ENCODE measurements at places on chromosomes 6 and 20.

DNA sequence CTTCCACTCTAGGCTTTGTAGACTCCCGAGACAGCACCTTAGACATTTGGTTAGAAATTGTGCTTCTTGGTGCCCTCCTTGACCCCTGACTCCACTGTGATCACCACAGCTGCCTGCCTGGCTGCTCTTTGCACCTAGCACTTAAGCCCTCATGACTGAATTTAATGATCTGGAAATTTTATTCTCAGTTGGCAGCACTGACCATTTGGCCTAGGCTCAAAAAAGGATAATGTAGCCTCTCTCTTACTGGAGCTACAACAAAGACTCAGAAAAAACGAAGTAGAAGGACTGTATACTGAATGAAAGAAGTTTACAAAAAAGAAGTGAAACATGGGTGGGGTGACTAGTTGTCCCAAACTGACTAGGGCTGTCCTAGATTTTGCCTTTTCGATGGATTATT lies 11.3 kb upstream of the ABRACL start:
- no peak for DNase-seq

DNA sequence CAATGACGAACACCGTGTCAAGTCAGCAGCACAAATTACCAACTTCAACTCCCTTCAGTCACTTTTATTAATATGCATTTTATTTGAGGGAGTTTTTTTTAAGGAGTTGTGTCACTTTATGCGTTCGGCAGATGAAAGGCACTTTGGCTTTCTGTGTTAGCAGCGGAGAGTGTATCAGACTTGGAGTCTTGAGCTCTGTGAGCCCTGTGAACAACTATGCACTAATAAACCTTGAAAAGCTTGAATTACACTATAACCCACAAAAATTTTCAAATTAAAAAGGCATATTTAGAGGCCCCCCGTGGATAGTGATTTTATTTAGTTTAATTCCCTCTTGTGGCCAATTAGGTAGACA lies 335.3 kb upstream of the NT5E start:
- no peak for DNase-seq

DNA sequence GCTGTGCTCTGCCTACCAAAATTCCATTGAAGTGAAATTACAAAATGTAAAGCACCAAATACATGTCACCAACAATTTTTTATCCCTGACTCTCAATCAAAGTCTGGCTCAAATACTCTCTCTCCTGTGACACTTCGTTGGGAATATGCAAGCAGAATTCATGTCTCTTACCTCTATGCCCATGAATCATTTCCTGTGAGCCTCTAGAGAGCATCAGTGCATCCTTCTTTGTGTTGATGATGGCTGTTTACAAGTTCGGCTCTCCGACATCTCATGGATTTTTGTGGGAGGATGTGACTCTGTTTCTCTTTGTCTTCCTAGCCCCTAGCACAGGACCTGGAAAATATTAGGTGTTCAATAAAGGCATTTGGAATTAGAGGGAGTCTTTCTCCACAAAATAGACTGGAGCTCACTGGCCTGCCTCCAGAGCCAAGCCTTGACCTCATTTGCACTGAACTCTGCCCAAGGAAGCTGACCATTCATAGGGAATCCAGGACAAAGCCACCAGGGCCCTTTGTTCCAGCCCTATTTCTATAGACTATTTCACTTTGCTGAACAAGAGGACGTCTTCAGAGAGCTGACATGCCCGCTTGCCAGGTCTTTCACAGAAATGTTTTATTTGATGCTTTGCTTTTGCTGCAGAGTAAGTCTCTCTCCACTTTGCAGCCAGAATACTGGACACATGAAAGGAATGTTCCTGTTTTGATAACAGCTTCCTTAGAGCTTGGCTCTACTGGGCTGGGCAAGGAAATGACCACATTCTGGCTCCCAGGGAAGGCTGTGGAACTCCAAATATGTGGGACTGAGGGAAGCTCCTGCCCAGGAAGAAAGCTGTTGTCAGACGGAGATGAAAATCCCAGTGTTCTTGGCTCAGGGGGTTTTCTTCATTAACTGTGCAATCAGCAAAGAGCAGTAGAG lies 194.5 kb upstream of the CDYL start:
- DNase-seq = no peak

DNA sequence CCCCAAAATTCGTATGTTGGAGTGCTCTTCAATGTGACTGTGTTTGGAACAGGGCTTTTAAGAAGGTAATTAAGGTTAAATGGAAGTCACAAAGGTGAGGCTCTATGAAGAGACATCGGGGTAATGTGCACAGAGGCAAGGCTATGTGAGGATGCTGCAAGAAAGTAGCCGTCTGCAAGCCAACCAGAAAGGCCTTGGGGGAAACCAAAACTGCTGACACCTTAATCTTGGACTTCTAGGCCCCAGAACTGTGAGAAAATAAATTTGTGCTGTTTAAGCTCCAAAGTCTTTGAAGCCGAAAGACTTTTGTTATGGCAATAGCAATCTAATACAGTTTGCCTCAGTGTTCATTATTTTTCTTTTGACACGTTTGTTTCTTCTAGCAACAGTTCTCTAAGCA lies 2.4 kb upstream of the IRAK1BP1 start:
- no peak for DNase-seq

DNA sequence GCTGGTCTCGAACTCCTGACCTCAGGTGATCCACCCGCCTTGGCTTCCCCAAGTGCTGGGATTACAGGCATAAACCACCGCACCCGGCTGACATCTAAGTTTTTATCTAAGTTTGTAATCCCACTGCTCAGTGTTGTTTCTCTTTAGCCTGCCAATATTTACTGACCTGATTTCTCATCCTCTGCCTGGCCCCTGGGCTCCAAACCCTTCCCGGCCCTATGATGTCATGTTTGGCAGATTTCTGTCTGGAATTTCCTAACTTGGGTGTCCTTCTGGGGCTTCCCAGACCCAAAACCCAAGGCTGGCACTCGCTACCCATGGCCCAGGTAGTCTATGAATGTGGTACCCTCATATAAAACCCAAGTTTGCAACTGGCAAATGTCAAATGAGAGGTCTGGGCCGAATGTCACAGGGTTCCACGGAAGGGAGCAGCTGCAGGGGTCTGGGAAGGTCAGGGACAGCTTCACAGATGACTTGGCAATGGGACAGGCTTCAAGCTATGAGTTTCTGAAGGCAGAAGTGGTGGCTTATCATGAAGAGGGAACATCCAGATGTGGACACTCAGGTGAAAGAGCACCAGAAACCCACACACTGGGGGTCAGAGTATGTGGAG lies 54.9 kb downstream of the TMEM170B start:
- no peak for DNase-seq

DNA sequence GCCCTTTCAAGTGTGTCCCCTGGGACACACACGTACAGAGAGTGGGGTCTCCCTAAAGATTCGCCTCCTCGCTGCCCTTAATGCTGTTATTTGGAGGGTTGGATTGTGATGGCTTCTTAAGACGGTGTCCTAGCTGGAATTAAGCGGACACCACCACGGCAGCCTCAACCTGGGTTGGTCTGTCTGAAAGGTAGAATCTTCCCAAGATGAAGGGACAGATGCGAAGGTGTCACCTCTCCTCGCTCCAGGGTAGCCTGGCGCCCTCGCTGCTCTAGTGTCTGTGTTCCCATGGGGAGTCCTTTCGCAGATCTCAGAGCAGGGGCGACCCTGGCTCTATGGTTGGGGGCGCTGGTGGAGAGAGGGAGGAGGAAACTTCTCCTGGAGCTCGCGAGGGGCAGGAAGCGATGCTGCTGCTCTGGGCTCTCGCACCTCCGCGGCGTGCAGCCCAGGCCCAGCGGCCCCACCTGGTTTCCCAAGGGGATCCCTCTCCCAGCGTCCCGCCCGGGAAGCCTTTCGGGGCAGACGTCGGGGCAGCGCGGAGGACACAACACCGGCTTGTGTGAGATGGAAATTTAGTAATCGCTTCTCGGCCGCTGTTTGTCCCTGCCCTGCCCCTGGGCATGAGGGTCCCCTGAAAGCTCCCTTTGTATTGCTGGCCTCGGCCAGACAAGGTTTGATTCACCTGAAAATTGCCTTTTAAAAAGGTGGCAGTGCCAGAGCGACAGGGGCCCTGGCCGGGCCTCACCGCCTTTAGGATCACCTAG lies 1.7 kb downstream of the RSPO3 start:
- no peak for DNase-seq

DNA sequence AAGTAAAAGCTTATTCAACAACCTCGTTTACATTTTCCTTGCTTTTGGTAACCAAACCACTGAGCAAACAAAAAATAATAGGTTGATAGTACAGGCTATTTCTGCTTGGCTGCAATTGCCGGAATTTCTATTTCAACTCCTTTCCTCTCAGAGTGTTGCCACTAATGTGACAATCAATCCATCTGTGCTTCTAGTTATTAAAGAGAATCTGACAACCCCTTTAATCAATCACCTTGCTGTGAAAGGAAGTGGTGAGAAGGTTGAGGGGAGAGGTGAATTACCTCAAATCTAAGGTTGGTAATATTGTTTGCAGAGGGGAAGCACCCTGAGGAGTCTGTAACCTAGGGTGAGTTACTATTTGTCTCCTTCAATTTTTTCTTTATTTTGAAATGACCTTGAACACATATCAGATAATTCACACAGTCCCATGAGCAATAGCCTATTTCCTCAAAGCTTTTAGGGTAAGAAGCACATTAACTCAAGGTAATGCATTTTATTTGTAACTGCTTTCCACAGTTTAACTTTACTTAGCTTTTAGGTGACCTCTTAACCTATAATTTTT lies 603.4 kb downstream of the MMUT start:
- DNase-seq = no peak

DNA sequence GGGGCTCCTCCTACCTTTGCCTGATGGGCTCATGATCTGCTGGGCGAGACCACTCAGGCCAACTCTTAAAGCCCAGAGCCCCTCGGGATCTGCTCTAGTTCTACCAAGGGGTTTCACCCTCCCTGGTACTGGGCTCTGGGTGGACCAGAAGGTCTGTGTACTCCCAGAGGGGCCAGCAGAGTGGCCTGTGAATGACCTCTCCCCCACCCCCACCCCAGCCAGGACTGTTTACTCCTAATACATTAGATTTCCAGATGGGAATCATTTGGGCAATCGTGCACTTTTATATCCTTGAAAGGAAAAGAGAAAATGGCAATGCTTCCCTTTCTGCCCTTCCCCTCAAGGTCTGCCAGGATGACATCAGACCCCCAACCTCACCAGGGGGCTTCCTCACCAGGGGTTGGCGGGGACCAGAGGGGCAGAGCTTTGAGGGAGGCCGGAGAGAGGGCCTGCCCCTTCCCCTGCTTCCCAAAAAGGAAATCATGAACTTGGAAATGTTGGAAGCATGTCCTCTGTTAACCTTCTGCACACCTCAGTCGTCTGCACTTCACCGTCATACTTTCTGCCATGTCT lies 37.1 kb upstream of the PMEPA1 start:
- peak; percentile 26 for DNase-seq

DNA sequence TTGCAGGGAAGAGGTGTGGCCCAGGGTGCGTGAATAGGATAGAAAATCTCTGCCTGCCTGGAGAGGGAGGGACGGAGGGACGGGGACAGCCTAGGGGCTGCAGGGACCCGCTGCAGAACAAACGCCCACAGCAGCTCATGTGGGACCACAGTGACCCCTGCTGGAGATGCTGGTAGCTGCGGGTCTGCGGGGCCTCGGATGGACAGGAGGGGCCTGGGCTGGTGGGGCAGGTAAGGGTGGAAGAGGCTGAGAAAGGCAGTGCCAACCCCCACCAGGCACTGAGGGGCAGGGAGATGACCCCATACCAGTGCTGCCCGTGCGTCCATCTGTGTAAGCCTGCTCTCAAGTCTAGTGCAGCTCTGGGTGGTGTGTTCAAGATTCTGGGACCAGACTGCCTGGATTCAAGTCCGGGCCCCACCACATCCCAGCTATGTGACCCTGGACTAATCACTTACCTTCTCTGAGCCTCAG lies 39.4 kb downstream of the KIAA1755 start:
- peak; percentile 86 for DNase-seq

- peak; percentile 17 for DNase-seq
Observed at GRCh38 chr20:9156529-9157280, 87.8 kb downstream of the PLCB4 start.

GRCh38 chr6:15207923-15208322 lies 37.9 kb upstream of the JARID2 start:
- DNase-seq = no peak

DNA sequence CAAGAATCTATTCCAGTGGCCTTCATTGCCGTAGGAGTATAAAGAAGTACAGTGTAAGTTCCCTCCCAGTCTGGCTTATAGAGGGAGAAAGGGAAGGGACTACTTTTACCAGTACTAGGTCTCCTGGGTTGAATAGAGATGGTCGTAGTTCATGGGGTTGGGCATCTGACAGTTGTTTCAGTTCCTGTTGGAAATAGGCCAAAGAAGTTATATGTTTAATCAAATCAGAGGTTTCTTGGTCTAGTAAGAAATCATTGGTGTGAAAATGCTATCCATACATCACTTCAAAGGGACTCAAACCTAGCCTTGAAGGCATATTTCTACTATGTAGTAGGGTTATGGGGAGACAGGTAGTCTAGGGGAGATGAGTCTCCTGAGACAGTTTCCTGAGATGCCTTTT lies 45.6 kb upstream of the MAN1A1 start:
- no peak for DNase-seq

- no peak for DNase-seq
Observed at GRCh38 chr20:10728873-10729670, 55.3 kb upstream of the JAG1 start.

DNA sequence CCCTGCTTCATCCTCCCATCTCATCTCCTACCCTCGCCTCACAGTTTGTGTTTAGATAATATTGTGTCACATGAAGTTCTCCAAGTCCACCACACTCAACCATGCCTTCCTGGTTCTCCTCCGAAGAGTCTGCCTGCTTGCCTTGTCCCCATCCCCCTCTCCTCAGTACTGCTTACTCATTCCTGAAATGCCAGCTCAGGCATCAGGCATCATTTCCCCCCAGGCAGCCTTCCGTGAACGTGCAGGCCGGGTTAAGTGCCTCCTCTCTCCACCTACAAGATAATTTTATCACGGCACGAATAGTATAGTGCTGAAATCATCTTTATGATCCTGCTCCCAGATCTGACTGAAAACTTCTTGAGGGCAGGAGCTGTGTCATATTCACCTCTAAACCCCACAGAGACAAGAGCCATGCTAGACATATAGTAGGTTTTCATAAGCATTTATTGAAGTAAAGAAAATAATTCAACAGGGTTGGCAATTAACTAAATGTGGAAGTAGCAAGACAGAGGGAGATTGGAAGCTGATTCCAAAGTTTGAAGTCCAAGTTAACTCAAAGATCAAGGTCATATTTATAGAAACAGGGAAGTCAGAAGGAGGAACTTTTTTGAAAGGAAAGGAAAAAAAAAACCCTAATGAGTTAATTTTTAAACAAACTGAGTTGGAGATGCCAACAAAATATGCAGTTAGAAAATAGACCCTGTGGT lies 48.7 kb upstream of the BMP2 start:
- no peak for DNase-seq

DNA sequence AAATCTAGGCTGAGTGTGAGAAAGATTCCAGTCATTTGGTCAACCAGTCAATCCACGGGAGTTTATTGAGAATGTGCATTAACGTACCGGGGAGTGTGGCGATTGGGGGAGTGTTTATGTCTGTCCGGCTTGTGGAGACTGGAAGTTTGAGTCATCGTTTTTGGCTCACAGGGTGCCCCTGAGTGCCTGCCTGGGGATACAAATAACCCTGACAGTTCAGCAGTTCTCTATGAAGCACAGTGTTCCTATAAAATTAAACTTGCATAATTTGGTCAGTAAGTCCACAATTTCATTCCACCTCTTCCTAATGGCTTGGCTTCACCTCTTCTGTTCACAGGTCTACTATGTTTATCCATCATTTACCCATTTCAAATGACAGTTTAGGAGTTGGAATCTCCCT lies 72.6 kb upstream of the PLEKHG1 start:
- DNase-seq = no peak
